NCI-H187 treated with DMSO at 0.1 percent for 48 hours (cell line): ENCODE measurements at places on chromosomes 1 and 21.

DNA sequence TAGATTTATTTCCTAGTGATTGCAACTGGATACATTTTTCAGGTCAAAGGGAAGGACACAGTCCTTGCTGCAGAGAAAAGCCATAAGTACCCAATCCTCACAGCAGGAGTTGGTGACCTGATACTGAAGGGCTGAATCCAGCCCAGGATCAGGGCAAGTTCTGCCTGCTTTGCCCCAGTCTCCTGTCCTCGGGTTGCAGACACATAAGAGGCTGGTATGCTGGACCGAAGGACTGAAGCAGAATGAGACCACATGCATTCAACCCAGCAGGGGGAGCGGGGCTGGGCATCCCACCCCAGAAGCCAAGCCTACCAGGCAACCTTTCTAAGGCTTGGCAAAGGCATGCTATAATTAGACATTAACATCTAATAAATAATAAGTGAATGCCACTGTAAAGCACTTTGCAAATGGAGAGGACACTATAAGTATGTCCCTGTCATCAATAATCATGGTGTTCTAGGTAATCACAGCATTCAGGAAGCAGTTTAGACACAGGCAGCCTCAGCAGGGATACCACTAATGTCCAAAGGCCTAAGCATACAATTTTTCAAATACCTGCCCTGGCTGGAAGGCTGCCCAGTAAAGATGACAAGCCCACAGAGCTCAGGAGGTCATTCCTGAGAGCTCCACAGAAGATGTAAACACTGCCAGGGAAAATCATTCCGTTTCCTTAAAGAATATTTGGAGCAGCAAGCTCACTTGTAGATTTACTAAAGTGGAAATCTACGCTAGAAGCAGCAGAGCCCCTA lies 47.6 kb downstream of the KRTAP19-8 start:
- DNase-seq: no peak

DNA sequence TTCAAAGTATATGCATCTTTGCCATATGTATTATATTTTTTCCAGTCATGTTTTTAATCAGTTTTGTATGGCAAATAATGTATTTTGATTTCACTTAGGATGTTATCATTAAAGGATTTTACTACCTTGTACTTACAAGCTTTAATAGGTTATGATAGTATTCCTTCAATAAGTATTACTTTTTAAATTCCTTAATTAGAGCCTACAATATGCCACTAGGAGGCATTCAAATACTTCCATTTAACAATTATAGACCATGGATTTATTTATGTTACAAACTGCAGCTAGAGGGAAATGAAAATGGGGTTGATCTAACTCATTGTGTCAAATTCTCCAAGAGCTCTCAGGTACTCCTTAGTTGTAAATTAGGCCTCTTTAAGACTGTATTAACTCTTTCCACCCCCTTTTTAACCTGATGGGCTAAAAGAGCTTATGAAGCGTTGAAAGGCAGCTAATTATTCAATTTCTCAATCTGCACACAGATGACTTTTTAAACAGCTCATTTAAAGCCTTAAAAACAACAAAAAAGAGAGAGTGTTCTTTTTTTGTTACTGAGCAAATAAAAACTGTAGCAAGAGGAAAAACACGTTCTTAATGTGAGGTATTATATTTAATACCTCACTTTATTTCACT lies 156.2 kb downstream of the DENND1B start:
- DNase-seq: no peak

- DNase-seq: no peak
Measured at GRCh38 chr1:113538225-113538624, 147.9 kb downstream of the MAGI3 start.

GRCh38 chr1:14707531-14708445 lies 109.3 kb downstream of the KAZN start:
- DNase-seq: no peak

DNA sequence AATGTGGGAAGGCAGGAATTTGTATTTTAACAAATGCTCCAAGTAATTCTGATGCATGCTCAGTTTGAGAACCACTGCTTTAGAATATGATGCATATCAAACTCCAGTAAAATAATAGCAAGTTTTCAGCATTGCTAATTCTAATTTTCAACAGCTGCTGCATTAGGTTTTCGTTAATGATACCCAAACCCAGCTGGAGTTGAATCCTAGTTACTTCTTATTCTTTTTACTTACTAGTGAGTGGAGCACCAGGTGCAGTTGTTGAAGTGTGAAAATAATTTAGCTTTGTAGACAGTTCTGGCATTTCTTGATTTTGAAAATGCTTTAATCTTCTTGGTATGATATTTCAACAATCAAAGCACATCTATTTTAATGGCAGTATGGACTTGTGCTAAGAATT lies 138.5 kb downstream of the HS2ST1 start:
- DNase-seq: no peak

GRCh38 chr1:208137193-208137592 lies 107.0 kb downstream of the PLXNA2 start:
- no peak for DNase-seq
